ENCODE measurements at places on chromosomes 11 and 22.
A peak's percentile ranks its signal among the peaks of the same experiment; 100 is the strongest.

DNA sequence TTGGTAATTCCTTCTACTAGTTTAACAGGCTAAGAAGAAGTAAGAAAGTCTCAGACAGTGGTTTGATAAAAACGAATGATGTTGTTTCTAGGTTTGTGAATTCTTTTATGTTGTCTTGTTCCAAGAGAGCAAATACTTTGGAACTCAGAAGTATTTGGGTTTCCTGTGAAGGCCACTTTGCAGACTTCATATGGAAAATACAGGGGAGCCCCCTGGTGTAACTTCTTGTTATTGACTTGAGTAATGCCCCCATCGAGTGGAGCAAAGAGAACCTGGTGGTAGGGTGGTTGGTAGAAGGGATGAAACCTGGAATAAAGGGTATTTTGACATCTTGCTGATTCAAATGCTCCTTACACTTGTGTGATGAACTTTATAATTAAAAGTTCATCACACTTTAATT lies 40.0 kb upstream of the PTH start:
- no peak for DNase-seq

- no peak for DNase-seq
Observed at GRCh38 chr11:125081098-125081798, 18.1 kb downstream of the SLC37A2 start.

GRCh38 chr11:104856607-104857006 lies 41.7 kb downstream of the CASP12 start:
- DNase-seq: no peak

DNA sequence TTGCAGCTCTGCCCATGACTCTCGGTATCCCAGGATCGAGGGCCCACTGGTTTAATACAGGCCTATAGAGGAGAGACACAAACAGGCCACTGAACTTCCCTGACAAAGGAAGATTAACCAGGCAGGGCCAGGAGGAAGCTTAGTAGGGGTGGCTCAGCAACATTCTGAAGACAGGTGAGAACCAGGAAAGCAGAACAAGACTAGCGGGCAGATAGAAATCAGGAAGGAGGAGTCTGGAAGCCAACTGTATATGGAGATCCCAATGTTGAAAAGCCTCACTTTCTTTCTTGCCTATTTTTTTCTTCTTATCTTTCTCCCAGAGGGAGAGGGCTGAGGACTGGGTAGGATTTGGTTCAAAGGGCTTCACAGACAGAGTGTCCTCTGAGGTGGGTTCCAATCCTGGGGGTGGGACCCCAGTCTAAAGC lies 5.4 kb downstream of the PI4KA start:
- no peak for DNase-seq

DNA sequence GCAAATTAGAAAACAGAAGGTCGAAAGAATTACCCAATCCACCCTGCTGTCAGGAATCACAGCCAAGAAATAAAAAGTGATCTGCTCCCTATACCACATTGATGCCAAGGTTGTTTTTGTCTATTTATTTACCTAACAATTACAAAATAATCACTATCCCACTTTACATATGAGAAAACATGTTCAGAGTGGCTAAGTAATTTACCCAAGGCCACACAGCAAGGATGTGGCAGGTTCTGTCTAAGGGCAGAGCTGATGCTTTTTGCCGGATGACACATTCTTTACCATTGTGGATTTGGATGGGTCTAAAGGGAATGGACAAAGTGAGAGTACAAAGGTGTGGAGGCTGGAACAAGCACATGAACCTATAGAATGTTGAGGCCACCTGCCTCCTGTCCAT lies 460.7 kb downstream of the INSC start:
- no peak for DNase-seq

DNA sequence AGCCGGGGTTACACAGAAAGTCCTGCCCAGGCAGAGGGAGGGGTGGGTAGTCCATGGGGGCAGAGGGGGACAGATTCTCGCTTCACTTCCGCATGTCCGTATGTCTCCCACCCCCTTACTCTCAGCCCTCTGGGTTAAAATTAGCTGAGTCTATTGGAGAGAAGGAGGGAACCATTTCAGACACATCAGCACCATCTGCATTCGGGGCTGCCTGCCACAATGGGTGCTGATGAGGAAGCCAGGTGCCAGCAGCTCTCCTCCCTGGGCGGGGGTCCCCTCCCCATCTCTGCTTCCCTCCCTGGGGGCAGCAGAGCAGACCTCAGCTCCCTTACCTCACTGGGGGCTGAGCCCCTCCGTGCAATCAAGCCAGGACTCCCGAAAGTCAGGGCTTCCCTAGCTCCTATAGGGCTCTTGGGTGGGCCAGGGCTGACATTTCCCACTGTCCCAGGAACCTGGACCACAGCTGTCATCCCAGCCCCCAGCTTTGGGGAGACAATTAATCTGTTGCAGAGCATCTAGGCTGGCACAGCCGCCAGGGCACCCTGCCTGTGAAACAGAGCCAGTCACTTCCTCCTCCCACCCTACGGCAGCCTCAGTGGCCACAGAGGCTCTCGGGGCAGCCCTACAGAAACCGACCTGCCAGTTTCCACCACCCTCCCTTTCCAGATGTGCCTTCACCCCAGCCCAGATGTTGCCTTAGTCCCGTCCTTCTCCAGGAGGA lies 67.3 kb downstream of the PDE2A start:
- no peak for DNase-seq

DNA sequence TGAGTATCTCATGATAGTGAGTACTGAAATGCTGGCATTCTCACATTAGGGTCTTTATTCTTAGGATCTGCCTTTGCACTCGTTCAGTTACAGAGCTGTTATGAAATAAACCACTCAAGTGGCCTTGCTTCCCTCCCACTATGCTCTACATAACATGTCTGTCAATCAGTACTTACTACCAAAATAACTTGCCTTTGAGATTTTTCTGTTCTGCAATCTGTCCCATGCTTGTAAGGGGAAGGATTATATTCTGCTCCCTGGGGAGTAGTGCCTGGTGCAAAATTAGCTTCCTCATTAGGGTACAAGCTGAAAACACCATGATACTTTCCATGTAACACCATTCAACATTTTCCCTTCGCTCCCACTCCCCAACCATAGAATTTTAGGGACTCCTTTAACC lies 1.9 kb upstream of the GRAP2 start:
- no peak for DNase-seq

GRCh38 chr22:39935612-39936011 lies 24.6 kb upstream of the TMA7B start:
- no peak for DNase-seq

GRCh38 chr11:95487391-95487790 lies 256.4 kb upstream of the SESN3 start:
- no peak for DNase-seq

DNA sequence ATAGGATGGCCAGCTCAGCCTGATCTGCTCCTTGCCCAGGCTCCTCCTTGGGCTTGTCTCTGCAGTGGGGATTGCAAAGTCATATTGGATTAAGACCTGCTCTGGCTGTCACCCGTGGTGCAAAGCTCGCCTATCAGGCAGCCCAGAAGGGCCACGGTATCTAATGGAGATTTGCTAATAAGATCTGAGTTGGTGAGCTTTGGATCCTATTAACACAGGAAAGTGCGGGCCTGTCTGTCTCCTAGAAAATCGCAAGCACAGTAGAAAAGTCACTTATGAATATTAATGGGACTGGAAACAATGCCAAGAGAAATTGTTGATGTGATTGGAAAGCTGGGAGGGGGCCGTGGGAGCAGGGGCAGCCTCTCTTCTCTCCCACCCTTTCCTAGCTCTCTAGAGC lies 72.8 kb downstream of the CHST1 start:
- no peak for DNase-seq

- DNase-seq: no peak
Observed at GRCh38 chr11:67699521-67699920, 25.1 kb upstream of the ALDH3B2 start.

- no peak for DNase-seq
Observed at GRCh38 chr11:9741260-9741659, 77.4 kb downstream of the SWAP70 start.

GRCh38 chr11:75351791-75352587 lies 528 bp upstream of the ARRB1 start:
- peak; percentile 80 for DNase-seq

- no peak for DNase-seq
Observed at GRCh38 chr11:77106321-77106720, 3.7 kb downstream of the OMP start.

DNA sequence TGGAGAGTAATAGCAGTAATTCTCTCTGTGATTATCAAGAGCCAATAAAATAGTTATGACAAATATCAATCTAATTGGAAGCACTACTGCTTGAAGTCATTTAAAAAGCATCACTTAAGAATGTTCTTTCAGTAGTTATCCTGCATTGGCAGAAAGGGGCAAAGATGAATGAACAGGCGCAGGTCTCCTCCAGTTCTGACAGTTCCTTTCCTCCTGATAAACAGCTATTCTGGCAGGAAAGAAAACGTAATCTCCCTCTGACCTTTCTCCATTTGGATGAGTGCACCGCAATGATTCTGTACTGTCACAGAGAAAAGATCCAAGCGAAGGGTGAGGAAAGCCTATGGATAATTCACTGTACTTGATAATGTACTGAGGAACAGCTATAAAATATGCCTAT lies 521.5 kb downstream of the LRRC4C start:
- DNase-seq: no peak

DNA sequence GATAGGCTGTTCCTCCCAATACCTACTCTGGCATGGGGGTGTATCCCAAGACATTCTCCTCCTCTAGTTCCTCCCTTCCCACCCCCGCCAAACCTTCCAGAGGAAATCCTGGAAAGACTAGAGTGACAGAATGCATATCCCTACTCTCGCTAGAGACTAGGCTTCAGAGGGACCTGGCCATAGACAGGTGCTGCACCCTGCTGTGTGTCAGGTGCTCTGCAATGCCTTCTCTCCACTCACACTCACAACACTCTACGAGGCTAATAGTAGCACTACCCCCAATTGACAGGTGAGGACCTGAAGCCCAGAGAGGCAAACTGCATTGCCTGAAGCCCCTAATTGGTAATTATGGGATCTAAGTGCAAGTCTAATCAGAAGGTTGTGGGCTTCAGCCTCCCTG lies 46.2 kb upstream of the LMO1 start:
- peak; percentile 41 for DNase-seq

- DNase-seq: no peak
Observed at GRCh38 chr11:27398400-27398770, 35.4 kb upstream of the CCDC34 start.

DNA sequence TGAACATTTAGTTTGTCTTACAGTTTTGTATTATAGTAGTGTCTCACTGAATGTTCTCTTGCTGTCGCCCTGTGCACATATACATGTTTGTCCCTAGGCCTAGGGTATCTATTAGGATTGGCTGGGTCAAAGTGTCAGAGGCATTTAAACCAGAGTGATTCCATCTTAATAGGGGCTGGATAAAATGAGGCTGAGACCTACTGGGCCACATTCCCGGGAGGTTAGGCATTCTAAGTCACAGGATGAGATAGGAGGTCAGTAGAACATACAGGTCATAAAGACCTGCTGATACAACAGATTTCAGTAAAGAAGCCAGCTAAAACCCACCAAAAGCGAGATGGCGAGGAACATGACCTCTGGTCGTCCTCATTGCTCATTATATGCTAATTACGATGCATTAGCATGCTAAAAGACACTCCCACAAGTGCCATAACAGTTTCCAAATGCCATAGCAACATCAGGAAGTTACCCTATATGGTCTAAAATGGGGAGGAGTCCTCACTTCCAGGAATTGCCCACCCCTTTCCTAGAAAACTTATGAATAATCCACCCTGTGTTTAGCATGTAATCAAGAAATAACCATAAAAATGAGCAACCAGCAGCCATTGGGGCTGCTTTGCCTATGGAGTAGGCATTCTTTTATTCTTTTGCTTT lies 82.6 kb downstream of the LDLRAD3 start:
- DNase-seq: no peak

- DNase-seq: no peak
Observed at GRCh38 chr11:70005107-70005818, 72.9 kb upstream of the ANO1 start.

DNA sequence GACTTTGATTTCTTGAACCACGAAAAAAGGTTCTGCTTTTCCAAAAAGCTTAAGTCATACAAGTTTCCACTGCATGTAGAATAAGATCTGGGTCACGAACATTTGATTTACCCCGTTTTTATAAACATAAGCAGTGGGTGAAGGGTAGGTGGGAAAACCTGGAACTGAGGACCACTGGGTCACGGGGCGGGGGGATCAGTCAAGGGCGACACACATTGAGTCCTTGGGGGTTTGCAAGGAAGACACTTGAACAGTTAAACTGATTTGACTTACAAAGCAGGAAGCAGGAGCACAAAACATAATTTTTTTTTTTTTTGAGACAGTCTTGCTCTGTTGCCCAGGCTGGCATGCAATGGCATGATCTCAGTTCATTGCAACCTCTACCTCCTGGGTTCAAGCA lies 10.9 kb downstream of the FADS3 start:
- no peak for DNase-seq

DNA sequence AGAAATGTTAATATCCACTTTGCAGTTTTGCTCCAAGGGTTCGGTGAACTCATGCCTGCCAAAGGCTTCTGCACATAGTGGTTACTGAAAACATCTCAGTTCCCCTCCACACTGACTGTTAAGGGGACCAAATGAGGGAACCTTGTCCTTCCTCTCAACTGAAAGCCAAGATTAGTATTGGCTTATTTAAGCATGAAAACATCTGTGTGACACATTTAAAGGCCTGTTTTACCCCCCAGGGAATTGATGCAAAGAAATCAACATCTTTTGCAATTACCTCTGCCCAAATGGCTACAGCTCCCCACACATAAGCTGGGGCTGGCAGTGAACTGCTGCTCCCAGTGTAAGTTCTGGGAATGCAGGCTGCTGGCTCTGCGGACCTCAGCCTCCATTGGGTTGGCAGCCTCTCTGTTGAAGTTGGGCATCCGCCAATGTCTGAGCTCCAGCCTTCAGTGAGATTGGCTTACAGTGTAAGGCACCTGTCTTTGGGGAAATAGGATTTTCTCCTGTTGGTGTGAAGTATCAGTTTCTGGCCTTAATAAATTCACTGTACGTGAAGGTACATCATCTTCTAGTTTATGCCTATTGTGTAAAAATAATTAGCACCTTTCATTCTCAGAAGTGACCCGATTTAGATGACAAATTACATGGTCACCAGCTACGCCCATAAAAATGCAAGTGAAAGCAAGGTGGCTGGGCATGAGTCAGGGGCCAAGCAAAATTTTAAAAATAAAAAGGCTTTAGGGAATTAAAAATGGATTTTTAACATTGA lies 213.4 kb upstream of the SYN3 start:
- no peak for DNase-seq

- peak; percentile 13 for DNase-seq
Observed at GRCh38 chr11:6611092-6611962, 689 bp downstream of the TAF10 start.

- no peak for DNase-seq
Observed at GRCh38 chr11:57983191-57983590, 40.5 kb upstream of the OR9Q1 start.

DNA sequence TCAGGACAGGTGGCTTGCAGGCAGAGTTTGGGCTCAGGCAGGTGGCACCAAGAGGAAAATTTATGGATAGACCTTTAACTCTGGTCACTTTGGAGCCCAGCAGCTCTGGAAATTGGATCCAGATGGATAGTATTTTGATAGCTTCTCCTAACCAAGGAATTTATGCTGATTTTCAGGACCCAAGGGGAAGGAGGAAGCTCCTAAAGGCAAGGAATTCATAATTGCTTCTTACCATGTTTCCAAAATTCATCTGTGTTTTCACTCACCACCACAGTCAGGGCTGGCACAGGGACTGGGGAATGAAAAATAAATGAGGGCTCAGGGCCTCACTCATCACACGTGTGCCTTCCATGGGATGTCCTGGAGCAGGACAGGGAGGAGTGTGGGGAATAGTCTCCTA lies 317.8 kb downstream of the ST3GAL4 start:
- no peak for DNase-seq
